ENCODE measurements at places on chromosomes 6 and 20.

DNA sequence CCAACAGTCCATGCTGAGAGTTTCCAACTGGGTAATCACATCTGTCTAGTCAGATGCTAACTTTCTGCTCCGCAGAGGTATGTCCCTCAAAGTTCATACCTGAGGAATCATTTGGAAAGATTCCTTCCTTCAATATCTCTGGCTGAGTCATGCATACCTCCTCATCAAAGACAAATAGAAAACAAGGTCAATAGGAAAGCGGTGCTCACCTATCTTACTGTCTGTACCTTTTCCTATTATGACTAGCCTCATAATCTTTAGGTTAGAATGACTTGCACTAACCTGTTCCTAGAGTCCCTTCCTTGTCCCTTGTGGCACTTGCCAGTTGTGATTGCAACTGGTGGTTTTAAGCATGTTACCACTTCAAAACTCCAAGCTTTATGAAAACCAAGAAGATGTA, 78.2 kb upstream of the PTPRK start:
- no peak for DNase-seq

GRCh38 chr6:94289131-94289530, 869.8 kb upstream of the EPHA7 start:
- no peak for DNase-seq

DNA sequence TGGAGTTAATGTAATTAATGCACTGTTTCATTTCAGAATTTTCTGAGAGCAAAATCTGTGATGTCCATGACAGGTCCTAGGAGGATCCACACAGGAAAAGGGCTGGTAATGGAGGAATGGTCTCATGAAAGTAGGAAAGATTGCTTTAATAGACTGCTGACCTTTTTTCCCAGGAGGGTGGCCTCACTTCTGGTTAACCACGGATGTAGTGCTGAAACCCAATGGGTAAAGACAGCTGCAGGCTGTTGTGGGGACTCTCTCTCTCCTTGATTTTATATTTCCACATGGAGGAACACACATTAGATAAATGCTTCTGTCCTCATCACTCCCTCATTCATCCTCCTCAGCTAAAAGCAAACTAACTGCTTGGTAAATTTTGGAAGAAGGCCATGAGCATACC, 23.6 kb upstream of the RIPOR2 start:
- no peak for DNase-seq

DNA sequence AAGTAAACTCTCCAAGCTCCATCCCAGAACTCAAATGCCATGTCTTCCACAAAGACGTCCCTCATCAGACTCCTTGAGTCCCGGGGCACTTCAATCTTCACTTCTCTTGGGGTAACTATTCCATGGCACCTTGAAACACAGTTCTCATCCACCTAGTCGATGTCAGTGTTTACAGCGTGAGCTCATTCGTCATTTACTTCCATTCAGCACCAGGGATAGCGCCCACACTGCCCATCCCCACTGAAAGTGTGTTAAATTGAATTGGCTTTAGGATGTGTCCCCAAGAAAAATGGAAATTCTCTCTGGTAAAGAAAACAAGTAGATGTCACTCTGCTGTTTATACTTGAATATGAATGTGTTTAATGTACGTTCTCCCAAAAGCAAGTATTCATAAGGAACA, 31.3 kb downstream of the KCNK15 start:
- no peak for DNase-seq
